ENCODE measurements at places on chromosomes 16 and 17.
A peak's percentile ranks its signal among the peaks of the same experiment; 100 is the strongest.

- no peak for DNase-seq
Measured at GRCh38 chr17:82281076-82281475, 7.6 kb upstream of the CSNK1D start.

GRCh38 chr16:88634141-88634993, 4.0 kb upstream of the IL17C start:
- peak; percentile 13 for DNase-seq

- no peak for DNase-seq
Measured at GRCh38 chr16:86072328-86073102, 173.6 kb downstream of the IRF8 start.

- no peak for DNase-seq
Measured at GRCh38 chr16:54194334-54194743, 92.2 kb downstream of the IRX3 start.
